Fibroblast of the aortic adventitia (primary cell): ENCODE measurements at places on chromosomes 1 and 21. TPM values are rescaled to one million over a fixed set of nuclear protein-coding genes. Genes with fewer than 3 reads are reported as not detected.

PEAR1 gene
- total RNA-seq: 4.8 and 10.8 TPM in 2 replicates

C1orf56 gene
- 0.82 and 3.3 TPM in 2 replicates for total RNA-seq

COL8A2 gene
- 11.0 and 20.9 TPM in 2 replicates for total RNA-seq

CASQ1 gene
- total RNA-seq: 0.18 TPM in 1 of 2 replicates, not detected in the other

TSTD1 gene
- 0.90 TPM in 1 of 2 replicates, not detected in the other for total RNA-seq

HTR6 gene
- total RNA-seq: 0.09 TPM in 1 of 2 replicates, not detected in the other
